Sigmoid colon (tissue), 7 donors: ENCODE measurements at places on chromosomes 11 and 22. TPM values are rescaled to one million over a fixed set of nuclear protein-coding genes. Genes with fewer than 3 reads are reported as not detected.

MRGPRX1 gene
- not detected for total RNA-seq

DNA sequence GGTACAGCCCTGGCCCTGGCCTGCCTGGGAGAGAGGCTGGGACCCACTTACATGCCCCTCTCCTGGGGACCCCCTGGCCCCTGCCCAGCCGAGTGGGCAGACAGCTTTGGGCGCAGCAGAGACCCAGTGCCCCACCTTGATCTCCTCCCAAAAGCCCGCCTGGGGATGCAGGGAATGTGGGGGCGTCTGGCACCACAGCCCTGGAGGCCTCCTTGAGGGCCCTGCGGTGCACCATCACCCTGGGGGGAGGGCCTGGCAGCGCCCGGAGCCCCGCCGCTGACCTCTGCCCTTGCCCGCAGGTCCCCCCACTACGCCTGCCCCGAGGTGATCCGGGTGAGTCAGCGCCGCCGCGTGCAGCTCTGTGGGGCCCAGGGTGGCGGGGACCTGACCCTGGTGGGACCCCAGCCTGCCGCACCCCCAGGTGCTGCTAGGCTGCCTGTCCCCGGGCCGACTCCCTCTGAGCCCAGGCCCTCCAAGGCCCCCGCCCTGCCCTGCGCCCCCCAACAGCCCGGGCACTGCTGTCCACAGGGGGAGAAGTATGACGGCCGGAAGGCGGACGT is 43.7 kb downstream of the MOB2 start:
- no peak for DNase-seq

PIWIL4 gene
- 3.5 TPM for total RNA-seq

OR10D3 gene
- total RNA-seq: not detected

DNA sequence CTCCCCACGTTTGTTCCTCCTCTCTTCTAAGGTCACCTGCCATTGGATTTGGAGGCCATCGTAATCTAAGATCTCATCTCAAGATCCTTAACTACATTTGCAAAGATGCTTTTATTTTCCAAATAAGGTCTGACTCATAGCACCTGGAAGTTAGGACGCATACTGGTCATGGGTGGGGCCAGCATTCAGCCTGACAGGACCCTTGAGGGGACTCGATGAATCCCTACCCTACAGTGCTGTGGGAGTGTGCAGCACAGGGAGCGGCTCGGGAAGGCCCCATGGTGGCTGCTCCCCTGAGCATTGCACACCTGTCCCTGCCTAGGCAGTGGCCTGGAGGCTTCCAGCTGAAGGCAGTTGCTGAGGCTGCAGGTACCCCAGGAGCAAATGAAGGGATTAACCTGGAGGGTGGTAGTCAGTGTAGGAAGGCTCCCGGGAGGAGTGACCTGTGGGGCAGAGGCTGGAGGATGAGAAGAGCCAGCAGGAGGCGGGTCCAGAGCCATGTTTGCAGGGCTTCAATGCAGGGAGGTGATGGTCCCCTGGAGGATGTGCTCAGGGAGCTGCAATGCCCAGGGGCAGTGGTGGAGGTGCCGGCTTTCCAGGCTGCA is 362.2 kb downstream of the CTTN start:
- DNase-seq: no peak

- no peak for DNase-seq
These were observed 878.6 kb upstream of the CCDC90B start for GRCh38 chr11:84164728-84165127.

GRCh38 chr22:22038178-22038880 is 55.7 kb upstream of the TOP3B start:
- no peak for DNase-seq

MFRP gene
- not detected for total RNA-seq

MS4A7 gene
- 37.5 TPM for total RNA-seq

SLC15A3 gene
- 40.9 TPM for total RNA-seq

DNA sequence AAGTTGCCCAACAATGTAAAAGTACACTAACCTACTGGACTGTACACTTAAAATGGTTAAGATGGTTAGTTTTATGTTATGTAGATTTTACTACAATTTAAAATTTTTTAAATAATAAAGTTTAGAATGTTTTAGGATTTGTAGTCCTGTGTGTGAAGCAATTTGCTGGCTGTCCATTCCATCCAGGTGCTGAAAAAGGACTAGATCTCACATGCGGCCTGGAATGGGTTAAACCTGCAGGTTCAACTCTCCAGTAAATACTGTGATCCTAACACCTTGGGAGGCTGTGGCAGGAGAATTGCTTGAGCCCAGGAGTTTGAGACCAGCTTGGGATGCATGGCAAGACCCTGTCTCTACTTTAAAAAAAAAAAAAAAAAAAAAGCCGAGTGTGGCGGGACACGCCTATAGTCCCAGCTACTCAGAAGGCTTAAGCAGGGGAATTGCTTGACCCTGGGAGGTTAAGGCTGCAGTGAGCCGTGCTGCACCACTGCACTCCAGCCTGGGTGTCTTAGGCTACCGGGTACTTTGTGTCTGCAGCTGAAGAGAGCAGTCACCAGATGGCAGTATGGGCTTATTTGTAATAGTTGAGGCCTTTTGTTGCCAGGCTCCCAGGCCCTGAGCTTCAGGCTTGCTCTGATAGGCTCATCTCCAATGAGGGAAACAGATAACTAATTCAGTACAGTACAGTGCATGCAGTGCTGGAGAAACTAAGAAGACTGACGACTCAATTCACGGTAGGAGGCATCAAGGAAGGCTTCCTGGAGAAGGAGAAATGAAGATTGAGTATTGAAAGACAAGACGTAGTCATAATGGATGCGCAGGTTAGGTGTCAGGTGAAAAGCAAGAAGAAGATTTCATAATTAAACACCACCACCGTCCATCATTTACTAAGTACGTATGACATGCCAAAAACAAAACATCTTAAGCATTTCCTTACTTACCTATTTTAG is 64.7 kb upstream of the ASPHD2 start:
- DNase-seq: no peak

DNA sequence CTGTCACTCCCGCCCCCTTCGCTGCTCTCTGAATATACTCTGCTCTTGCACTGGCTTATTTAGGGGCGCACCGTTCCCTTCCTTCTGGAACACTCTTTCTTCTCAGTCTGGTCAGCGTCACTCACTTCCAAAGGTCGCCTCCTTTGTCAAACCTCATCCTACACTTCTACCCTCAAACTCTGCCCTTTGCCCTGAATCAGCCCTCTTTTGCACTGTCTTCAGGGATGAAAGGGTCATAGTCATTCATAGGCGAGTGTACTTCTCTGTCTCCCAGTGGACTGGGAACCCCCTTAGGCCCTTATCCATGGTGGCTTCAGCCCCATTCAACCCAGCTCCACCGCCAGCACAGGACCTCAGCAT is 15.4 kb downstream of the MOGAT2 start:
- DNase-seq: no peak

DNA sequence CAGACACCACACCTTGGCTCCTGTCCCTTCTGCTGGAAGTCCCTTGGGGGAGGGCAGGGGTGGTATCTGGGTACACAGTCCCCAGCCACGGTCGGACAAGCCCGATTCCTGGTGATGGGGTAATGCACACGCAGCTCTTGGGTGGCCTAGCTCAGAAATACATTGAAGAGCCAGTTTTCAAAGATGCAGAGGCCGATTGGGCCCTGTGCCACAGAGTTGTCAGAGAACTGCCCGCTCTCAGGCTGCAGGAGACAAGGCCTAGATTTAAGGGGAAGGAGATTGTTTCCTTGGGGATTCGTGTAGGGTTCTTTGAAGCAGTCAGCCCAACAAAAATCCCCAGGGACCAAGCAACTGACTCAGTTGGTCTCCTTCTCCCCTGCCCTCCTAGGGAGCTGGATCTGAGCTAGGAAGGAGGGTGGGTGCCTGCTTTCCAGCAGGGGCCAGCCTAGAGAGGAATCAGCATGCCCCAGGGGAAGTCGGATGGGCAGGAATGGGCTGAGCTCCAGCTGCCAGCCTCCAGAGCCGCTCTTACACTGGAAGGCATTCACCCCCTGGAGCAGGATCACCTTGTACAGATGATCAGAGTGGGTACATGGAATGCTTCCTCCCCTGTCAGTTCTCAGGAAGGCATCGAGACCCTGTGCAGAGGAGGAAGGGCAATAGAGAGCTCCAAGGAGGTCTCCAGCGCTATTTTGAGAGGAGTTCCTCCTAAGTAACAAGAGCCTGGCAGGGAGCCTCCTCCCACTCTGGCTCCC is 3.3 kb upstream of the SCN4B start:
- DNase-seq: no peak

DEFB131B gene
- not detected for total RNA-seq

SYT12 gene
- total RNA-seq: not detected
